ENCODE measurements at places on chromosomes 1 and 21. TPM values are rescaled to one million over a fixed set of nuclear protein-coding genes. Genes with fewer than 3 reads are reported as not detected.

Gene SLC9C2
- total RNA-seq, result not detected

Gene MRPS14
- 29.3 TPM for total RNA-seq

Gene PGLYRP4
- total RNA-seq, result not detected

Gene LY9
- not detected for total RNA-seq

Gene TCHHL1
- not detected for total RNA-seq

Gene HPCA
- total RNA-seq, result not detected

Gene SGIP1
- total RNA-seq, result 45.4 TPM

Gene SELP
- 0.13 TPM for total RNA-seq

Gene CAMK1G
- not detected for total RNA-seq

Gene FCRL5
- total RNA-seq, result not detected

All from dermis microvascular lymphatic vessel endothelial cell (primary cell).